ENCODE measurements at places on chromosomes 4 and X. TPM values are rescaled to one million over a fixed set of nuclear protein-coding genes. Genes with fewer than 3 reads are reported as not detected.

IGFBP7 gene
- total RNA-seq, result 2,241 TPM

PCDH10 gene
- total RNA-seq, result 3.6 TPM

SLC25A43 gene
- total RNA-seq, result 14.9 TPM

SORBS2 gene
- total RNA-seq, result 27.4 TPM

MAGEA4 gene
- not detected for total RNA-seq

Data from cardiac atrium fibroblast (primary cell).